ENCODE measurements at places on chromosomes 5 and 9. TPM values are rescaled to one million over a fixed set of nuclear protein-coding genes. Genes with fewer than 3 reads are reported as not detected.

GRCh38 chr9:114291064-114291474 is 31.8 kb upstream of the ORM1 start:
- peak; percentile 69 for DNase-seq

- no peak for DNase-seq
These were observed 159.3 kb upstream of the DAPK1 start for GRCh38 chr9:87338088-87338989.

The ICE1 gene
- 36.7 TPM for total RNA-seq

GRCh38 chr9:123637945-123638634 is 282.1 kb downstream of the CRB2 start:
- no peak for DNase-seq

The CDH9 gene
- not detected for total RNA-seq

DNA sequence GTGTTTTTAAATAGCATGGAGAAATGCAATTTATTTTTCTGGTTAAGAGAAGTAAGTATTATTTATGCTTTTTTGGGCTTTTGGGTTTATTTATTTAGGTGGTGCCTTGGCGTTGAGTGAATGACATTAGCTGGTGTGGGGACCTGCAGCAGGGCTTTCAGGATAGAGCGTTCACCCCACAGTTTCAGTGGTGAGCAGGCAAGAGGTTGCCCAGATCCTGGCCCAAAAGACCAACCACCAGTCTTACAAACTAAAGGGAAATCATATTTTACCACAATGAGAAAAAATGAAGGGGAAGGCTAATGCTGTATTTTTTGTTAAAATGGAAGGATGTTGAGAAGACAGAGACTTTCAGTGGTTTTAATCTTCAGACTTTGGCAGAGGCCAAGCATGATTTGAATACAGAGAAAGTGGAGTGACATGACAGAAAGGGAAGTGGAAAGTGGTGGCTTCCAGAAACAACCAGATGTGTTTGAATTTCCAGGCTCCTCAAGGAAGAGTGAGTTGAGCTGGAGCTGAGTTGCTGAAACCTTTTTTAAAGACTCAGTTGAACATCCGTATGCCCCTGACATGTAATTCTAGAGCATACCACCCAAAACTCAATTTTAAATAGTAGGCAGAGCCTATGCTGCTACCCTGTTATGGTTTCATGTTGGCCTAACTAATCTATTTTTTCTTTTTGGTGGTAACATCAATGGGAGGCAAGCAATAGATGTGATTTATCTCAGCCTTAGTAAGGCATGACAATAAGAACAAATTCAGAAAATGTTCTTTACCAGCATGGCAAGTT is 94.8 kb downstream of the AOPEP start:
- DNase-seq = no peak

DNA sequence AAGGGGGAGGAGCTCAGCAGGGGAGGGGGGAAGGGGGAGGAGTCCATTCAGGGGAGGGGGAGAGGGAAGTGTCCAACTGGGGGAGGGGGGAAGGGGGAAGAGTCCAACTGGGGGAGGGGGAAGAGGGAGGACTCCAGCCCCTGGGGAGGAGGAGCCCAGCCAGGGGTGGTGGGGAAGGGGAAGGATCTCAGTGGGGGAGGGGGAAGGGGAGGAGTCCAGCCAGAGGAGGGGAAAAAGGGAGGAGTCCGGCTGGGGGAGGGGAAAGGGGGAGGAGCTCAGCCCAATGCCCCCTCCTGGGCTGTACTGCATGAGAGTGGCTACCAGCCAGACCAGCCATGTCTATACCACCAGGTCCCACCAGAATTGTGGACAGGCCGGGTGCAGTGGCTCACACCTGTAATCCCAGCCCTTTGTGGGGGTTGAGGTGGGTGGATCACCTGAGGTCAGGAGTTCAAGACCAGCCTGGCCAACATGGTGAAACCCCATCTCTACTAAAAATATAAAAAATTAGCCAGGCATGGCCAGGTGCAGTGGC is 30.6 kb upstream of the ADAMTS2 start:
- no peak for DNase-seq

The QRFP gene
- total RNA-seq = not detected

- no peak for DNase-seq
These were observed 42.3 kb downstream of the LHFPL2 start for GRCh38 chr5:78606241-78606640.

The MRRF gene
- total RNA-seq = 52.9 TPM

DNA sequence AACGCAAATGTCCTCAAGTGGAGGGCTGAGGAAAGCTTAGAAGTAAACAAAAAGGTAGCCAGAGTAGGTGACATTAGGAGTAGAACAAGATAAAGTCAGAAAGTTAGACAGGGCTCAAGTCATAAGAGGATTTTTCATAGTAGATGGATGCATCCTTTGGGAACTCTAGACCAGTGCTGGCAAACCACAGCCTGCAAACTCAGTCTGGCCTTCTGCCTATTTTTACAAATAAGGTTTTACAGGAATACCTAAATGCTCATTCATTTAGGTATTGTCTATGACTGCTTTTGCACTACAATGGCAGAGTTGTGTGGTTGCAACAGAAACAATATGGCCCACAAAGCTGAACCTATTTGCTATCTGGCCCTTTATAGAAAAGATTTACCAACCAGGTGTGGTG is 116.0 kb upstream of the HMHB1 start:
- no peak for DNase-seq

The ANKRD20A1 gene
- 4.2 TPM for total RNA-seq

The SLC34A3 gene
- total RNA-seq = not detected

The WHRN gene
- total RNA-seq = 13.0 TPM

- DNase-seq = peak; percentile 8
These were observed 13.4 kb downstream of the PWWP2A start for GRCh38 chr5:160105686-160106360.

The AK8 gene
- 5.4 TPM for total RNA-seq

DNA sequence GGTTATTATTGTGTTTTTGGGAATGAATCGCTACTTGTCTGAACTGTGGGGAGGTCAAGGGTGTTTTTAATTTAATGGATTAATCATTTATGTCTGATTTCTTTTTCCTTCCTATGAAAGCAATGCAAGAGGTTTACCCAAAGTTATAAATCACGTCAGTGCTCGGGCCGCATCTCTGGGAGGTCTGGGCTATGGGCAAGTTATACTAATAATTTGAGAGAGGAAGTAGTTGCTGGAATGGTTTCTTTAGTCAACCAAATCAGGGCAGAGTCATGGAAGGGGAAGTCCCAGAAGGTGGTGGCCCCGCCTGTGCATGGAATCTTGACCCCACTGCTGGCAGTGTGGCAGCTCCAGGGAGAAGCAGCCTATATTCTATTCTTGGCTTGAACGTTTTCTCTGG is 180.2 kb downstream of the HSPA4 start:
- DNase-seq = no peak

- DNase-seq = peak; percentile 50
These were observed 13.6 kb upstream of the COL27A1 start for GRCh38 chr9:114141553-114142402.

DNA sequence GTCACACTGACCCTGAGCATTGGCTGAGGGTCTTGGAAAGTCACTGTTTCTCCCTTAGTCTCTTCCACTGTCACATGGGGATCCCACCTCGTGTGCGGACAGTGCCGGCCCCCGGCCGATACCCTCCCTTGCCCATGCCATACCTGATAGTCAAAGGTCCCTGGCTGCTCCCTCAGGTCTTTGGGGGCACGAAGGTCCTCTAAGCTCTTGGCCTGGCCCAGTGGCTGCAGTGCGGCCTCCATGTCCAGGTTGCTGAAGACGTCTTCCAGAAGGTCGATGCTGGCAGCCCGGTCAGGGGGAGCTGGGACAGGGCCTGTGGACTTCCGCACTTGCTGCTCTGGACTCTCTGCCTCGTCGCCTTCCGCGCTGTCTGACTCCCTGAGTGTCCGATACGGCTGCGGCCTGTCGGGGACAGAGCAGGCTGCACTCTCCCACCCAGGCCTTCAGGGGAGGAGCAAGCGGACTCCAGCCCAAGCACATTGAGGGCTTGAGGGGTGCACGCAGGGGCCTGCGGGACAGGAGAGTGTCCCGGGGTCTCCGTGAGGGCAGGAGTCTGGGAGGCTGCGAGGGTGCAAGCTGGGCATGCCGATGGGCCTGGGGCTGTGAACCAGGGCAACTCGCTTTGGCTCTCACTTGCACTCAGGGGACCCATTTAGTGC is 27.6 kb downstream of the CRB2 start:
- DNase-seq = no peak

The AHRR gene
- 1.1 TPM for total RNA-seq

- no peak for DNase-seq
These were observed 113.1 kb downstream of the JMY start for GRCh38 chr5:79349047-79349446.

GRCh38 chr5:159263569-159263905 is 447 bp downstream of the UBLCP1 start:
- DNase-seq = no peak

GRCh38 chr9:959914-960313 is 16.5 kb upstream of the DMRT3 start:
- DNase-seq = peak; percentile 60

DNA sequence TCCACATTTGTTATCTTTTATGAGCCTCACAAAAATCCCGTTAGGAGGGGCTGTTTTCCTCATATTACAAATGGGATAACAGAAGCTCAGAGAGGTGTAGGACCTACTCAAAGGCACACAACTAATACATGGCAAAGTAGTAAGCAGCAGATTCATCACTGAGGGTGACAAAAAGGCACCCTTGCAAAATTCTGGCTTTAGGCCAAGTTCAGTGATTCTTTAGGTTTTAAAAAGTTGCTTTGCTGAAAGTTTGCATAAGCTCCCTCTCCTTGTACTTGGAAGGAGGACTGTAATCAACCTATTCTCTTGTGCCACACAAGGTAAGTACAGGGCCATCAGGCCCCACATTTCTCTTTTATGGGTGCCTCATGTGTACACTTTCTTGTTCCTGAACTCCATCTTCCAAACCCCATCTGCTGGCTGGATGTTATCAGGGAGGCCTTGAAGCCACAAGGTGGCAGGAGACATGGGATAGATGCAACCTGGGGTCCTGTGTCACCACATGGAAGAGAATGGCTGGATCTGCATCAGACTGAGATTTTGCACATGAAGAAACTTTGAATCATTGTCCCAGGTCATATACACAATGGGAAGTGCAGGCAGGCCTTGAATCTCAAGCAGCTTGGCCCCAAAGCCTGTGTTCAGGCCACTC is 311.6 kb downstream of the MSX2 start:
- no peak for DNase-seq

The NR5A1 gene
- total RNA-seq = not detected

The KIF24 gene
- 5.7 TPM for total RNA-seq

The C9orf152 gene
- 0.20 TPM for total RNA-seq

The FBN2 gene
- 3.9 TPM for total RNA-seq

GRCh38 chr9:108924466-108924865 is 9.5 kb downstream of the ELP1 start:
- no peak for DNase-seq

- no peak for DNase-seq
These were observed 311.6 kb downstream of the PLK2 start for GRCh38 chr5:58148254-58148775.

The FREM1 gene
- 1.2 TPM for total RNA-seq

DNA sequence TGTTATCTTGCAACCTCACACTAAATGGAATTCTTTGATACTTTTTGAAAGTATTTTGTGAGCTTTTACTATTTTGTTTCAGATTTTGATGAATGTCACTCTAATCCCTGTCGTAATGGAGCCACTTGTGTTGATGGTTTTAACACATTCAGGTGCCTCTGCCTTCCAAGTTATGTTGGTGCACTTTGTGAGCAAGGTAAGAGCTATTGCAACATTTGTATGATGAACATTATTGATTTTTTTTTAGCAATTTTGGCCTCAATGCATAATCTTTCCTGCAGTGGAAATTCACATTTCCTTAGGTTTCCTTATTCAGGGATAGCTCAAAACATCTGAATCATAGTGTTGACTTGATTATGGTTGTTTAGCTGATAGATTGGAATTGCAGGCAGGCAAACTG is 76.3 kb downstream of the VCAN start:
- no peak for DNase-seq

The PAM gene
- total RNA-seq = 217 TPM

The SLC6A18 gene
- total RNA-seq = not detected

- DNase-seq = no peak
These were observed 178.0 kb upstream of the PPP1R26 start for GRCh38 chr9:135301271-135302263.

GRCh38 chr5:139457653-139458306 is 4.8 kb downstream of the ECSCR start:
- no peak for DNase-seq

DNA sequence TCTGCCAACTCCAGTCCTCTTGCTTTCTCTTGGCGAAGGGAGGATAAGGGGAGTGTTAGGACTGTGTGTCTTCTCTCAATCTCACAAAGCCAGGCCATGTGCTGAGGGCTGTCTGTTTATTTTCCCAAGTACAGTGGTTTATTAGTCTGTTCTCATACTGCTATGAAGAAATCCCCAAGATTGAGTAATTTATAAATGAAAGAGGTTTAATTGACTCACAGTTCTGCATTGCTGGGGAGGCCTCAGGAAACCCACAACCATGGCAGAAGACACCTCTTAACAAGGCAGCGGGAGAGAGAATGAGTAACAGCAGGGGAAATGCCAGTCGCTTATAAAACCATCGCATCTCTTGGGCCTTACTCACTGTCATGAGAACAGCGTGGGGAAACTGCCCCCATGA is 36.2 kb upstream of the CKS2 start:
- DNase-seq = no peak

DNA sequence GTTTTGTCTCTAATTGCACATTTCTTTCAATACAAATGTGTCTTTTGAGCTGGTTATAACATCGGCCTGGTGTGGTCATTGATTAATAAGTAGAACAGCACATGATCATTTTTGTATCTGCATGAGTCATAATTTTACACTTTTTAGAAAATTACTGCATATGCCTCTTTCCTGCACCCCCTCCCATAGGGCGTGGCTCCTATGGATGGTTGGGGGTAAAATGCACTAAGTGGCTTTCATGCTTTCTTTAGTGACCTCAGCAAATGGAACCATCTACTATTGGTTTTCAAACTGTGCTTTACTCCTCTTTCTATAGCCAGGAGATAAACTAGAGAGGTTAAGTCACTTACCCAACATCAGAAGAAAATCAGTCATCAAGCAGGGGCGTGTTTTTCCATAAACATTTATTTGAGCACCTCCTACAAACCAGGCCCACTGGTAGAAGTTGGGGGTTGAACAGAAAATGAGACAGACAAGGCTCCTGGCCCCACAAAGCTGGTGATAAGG is 3.8 kb downstream of the ANXA6 start:
- DNase-seq = no peak

- DNase-seq = no peak
These were observed 11.5 kb upstream of the MYOT start for GRCh38 chr5:137856201-137856600.

DNA sequence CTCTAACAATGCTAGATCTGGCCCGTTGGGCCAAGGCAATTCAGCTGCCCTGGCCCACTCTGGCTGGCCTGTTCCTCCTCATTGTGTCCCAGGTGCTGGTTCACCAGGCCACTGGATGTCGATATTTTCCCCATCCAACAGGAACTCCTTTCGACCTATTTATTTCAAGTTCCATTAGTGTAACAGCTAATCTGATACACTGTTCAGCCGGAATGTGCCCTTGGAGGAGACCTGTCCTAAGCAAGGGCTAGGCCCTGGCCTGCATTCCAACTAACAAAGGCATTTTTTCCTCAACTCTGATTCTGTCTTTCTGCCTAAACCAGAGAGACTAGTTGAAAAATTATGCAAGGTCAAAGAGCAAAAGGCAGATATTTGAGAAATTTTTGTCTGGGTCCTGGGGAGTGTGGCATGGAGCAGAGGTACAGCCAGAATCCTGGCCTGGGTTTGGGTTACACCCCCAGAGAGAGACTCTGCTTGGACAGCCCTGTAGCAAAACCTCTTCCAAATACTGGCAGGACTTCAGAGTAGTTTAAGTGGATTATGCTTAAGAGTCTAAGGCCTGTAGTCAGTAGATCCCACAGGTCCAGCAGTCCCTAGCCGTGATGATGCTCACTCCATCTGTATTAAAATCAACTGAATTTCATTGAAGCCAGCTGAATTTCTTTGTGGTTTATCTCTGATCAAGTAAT is 36.1 kb downstream of the MARCHF11 start:
- no peak for DNase-seq
